Right kidney (tissue), 9 donors: ENCODE measurements at places on chromosomes 2 and 18.

DNA sequence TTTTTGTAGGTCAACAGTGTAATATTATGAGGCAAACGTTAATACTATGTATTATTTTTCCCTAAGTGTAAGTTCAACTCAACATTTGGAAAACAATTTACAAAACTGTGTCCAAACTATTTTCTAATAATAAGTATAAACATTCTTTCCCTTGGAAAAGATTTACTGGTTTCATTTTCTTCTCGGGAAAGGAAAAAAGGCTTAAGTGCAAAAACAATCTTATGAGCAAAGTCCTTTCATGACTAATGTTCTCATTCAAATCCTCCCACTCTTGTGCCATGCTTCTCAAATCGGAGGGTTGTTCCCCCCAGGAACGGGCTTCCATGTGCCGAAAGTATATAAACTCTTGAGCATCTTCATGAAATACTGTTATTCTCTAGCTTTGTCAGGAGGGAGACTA is 19.8 kb upstream of the L3MBTL4 start:
- DNase-seq, result no peak

DNA sequence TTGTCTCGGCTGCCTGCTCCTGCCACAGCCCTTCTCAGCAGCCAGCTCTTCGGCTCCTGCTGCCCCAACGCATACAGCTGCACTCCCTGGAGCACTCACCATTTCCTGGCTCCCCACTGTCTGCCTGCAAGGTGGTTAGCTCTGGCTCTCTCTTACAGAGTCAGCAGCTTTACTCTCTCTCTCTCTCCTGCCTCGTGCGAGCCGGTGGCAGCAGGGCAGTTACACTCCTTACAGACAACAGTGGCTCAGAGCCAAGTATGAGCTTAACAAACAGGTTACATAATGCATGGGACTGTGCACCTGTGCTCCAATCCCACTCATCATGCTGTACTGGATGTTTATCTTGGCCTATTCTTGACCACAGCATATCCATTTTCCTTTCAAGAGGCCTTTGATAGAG is 47.4 kb upstream of the DNAJC10 start:
- DNase-seq, result no peak

DNA sequence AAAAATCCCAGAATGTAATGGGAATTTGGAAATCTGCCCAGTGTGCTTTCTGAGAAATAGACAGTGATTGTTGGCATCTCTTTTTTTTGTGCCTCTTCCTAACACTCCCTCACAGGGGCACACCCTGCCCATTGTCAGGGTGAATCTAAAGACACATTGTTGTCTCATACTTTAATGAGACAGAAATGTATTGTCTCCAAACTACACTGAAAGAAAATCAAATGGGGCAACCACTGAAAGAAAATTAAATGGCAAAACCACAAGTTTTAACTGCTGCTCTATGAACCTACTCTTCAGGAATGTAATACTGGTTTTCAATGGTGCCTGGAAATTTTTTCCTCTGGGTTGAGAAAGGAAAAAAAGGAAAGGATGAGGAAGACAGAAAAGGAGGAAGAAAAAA is 43.2 kb upstream of the GLS start:
- DNase-seq, result no peak

DNA sequence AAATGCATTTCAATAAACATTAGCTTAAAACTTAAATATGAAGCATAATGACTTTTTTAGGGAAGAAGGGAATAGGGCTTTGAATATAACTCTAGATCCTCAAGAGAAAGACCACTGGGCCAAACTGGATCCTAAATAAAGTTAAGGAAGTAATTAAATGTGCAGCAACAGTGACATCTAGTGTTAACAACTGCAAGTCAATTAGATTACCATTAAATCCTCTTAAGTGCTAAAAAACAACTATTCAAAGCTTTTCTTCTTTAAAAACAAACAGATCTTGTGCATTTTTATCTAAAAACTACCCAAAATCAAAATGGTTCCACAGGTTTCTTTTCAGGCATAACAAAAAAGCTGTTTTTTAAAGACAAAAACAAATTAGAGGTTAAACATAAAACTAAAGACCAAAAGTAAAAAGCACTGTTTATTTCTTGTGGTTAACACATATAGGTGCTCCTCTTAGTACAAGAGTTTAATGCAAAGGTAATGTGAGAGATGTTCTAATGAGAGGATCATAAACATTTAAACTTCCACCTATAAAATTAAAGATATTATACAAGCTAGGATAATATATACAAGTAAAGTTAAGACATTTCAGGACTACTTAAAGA is 111.4 kb downstream of the THADA start:
- DNase-seq, result no peak

DNA sequence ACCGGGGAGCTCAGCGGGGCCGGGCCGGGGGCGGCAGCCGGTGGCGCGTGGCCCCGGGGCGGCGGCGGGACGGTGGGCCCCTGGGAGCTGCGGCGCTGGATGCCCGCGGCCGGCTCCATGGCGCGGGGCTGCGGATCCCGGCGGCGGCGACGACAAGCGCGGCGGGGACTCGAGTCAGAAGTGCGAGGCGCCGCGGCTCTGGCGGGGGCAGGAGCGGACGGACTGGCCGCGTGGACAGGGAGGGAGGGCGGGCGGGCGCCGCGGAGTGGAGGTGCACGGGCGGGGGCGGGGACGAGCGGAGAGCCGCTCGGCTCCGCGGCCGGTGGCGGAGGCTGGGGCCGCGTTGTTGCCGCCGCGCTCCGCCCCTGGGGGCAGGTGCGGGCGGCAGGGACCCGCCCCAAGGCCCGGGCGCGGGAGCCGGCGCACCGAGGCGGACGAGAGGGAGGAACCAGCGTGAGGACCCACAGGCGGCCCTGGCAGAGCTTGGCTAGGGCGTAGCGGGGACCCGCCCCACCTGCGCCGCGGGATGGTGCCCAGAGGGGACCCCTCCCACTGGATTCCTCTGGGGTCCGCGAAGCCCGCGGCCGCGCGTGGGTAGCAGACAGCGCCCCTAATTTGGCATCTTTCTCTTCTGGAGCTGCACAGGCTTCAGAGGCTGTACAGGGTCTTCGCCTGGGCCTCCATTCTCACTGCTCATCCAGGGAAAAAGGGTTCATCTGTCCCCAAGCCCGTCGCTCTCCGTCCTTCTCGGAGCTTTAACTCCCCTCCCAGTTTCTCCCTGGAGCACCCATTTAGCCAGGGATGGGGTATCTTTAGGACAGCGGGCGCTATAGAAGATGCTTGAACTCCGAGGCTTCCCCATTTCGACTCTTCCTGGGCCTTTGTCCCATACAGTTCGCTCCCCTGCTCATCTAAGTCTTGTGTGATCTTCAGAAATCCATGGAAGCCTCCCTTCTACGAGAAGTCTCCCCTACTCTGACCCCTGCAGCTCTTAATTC is at the start of gene TMEM163:
Gene TMEM163, minus strand, starts transcription at position 184 of the 998 bp plus-strand sequence.
- peak; percentile 41 for DNase-seq

DNA sequence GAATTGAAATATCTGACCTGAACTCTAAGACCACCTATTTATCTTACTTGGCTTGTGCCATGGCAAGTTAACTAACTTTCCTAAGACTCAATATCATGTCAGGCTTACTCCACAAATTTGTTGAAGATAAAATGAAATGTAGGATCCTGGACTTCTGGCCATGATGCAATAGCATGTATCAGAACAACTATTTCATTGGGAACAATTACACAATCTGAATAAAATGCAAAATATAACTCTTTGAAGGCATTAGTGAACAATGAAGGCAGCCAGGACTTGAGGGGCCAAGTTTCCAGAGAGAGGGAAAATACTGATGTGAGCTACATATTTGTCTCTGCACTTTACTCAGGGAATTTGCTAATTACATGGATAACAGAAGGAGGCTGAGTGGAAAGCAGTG is 476.5 kb upstream of the ACVR2A start:
- no peak for DNase-seq

DNA sequence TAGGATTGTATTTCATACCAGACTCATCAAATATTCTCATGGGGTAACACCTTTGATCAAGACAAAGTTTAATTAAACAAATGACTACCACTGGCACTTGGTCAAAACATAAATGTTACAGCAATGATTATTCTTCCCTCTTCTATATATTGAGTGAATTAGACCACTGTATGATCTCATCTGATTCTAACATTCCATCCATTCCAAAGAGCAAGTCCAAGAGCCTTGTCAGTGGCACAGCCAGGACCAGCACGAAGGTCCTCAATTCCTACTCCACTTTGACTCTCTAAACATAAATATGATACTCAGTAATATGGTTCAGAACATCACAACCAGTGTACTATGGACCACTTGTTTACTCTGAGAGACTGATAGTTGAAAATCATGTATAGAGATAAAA is 86.4 kb downstream of the AP1S3 start:
- no peak for DNase-seq

- no peak for DNase-seq
These were observed 29.5 kb downstream of the TTC32 start for GRCh38 chr2:19872302-19872701.

DNA sequence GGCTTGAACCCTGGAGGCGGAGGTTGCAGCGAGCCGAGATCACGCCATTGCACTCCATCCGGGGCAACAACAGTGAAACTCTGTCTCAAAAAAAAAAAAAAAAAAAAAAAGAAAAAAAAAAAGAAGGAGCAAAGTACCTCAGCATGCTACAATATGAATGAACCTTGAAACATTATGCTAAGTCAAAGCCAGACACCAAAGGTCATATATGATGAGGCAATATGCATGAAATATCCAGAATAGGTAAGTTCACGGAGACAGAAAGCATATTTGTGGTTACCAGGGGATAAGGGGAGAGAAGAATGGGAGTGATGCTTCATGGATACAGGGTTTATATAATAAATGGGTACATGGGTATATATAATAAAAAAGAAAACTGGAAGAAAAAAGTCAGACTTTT is 93.3 kb downstream of the PRELID3A start:
- no peak for DNase-seq

DNA sequence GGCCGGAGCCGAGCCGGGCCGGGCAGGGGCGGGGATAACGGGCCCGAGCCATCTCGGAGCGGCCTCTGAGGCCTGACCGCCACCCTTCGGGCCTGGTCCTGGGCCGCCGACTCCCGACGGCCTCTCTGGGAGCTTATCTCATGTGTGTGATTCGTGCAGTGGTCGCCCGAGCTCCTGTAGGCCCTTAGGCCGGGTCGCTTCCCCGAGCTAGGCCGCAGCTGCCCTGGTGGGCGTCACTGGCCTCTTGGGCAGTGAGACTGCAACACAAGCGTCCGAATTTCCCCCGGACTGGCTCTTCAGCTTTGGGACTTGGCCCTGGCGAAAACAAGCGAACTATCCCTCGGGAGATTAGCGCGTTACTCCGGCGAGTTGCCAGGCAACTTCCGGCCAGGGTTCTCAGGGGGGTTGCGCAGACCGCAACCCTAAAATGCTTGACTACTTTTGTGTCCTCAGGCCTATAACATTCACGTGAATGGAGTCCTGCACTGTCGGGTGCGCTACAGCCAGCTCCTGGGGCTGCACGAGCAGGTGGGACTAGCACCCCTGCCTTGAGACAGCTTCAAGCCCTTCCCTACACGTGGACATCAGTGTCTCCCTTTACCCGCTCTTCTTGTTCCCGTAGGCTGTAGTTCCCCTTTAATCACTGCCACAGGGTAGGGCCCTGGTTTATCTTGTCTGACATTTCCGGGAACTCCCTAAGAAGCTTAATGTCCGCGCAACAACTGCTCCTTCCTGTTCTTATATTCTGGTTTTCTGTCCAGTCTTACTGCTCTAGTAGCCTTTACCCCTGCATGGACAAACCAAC is 602 bp downstream of the SNX17 start:
- peak; percentile 92 for DNase-seq

DNA sequence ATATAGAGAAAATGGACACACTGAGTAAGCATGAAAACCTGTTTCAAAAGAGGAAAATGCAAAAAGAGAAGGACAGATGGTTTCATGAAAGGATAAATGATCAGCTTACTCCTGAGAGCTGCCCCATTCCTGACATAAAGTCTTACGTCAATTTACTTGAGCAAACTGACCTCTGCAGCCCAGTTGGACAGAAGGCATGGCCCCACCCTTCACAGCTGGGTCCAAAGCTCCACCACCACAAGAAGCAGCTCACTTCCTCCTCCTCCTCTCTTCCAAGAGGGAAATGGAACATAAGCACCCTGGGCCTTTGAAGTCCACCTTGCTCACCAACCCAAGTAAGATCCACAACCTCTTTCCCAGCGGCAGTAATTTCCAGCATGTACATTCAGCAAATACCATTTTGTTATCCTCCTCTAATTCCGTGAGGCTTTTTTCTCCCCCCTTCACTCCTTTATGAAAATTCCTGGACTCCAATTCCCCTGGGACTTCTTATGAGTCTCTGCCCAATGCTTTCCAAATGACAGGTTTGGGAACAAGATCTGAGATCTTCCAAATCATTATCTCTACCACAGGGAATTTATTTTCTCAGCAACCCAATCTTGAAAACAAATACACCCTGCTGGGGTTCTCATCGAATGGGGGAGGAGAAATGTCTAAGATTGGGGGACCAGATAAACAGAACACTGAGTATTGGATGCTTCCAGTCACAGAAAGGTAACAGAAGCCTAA is 10.1 kb downstream of the COL4A4 start:
- DNase-seq, result no peak

DNA sequence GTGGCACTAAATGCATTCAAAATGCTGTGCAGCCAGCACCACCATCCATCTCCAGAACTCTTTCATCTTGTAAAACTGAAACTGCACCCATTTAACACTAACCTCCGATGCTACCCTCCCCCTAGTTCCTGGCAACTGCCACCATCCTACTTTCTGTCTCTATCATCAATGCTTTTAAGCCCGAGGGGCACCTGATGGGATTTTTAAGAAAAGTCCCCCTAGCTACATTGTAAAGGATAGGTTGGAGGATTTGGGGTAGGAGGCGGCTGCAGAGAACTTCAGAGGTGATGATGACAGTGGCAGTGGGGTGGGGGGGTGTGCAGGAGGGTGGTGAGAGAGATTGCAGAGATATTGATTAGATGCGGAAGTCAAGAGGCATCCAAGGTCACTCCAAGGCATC is 10.8 kb upstream of the YWHAQ start:
- no peak for DNase-seq

DNA sequence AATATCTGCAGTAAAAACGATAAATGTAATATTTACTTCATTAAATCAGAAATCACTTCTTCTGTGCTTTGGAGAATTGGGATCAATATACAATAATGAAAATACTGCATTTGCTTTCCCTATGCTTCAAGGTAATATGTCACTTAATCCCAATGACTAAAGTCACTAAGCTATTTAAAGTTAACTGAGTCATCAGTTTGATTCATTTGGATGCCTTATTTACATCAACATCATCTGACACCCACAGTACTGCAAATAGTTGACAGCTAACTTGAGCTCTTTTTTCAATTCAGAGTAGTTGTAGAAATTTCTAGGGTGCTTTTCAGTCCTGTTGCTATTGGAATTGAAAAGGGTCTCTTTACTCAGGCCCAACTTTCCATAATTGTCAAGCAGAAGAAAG is 776.9 kb upstream of the FSHR start:
- DNase-seq, result no peak

DNA sequence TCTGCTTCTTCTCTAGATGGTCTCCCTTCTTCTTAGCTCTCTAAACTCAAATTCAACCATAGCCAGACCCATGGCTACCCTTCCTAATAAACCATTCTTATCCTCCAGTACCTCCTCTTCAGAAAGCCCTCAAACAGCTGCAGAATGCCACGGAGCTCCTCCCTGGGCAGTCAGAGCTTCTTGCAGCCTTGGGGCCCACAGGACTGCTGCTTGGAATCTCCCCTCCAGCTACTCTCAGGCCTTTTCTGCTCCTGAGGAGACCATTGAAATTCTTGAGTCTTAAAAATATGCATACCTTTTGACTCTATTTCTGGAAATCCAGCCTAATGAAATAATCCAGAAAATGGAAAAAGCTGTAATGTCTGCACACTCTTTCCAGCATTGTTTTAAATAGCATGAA is 30.7 kb downstream of the EFR3B start:
- DNase-seq, result no peak
